Left lung (tissue), 14 donors: ENCODE measurements at places on chromosomes 2 and 18. TPM values are rescaled to one million over a fixed set of nuclear protein-coding genes. Genes with fewer than 3 reads are reported as not detected.

DNA sequence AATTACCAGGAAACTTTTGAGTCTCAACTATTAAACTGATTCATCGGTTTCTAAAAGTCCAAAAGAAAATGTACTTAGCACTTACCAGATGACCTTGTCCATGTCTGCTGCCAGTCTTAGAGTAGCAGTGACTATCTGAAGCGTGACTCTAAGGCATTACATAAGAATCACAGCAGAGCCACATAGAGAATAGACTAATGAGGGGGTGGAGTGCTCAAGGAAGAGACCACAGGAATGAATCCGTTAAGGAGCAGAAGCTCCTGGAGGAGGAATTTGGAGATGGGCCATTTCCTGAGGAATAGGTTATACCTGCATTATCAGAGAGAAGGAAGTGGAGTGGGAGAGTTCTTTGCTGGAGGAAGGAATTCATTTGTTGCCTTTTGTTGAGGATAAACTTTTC is 116.0 kb downstream of the MAP3K20 start:
- no peak for DNase-seq

- peak; percentile 31 for DNase-seq
Observed at GRCh38 chr2:96146881-96147592, 1.8 kb upstream of the DUSP2 start.

DNA sequence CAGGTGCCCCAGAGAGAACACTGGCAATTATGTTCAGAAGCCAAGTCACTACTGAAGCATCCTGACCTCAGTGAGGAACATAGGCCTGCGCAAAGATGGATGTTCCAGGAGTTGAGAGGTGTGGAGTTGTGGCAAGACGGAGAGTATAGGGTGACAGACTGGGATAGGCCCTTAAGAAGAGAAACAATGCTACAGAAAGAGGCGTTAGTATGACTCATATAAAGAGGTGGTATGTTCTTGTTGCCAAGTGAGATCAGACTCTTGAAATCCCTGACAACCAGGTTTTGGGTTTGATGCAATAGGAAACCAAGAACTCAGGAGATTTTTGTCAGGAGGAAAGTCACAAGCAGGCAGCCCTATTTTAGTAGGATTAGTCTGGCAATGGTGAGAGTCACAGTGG is 185.6 kb downstream of the RIT2 start:
- DNase-seq = no peak

The CLEC4F gene
- total RNA-seq = 0.31 TPM

DNA sequence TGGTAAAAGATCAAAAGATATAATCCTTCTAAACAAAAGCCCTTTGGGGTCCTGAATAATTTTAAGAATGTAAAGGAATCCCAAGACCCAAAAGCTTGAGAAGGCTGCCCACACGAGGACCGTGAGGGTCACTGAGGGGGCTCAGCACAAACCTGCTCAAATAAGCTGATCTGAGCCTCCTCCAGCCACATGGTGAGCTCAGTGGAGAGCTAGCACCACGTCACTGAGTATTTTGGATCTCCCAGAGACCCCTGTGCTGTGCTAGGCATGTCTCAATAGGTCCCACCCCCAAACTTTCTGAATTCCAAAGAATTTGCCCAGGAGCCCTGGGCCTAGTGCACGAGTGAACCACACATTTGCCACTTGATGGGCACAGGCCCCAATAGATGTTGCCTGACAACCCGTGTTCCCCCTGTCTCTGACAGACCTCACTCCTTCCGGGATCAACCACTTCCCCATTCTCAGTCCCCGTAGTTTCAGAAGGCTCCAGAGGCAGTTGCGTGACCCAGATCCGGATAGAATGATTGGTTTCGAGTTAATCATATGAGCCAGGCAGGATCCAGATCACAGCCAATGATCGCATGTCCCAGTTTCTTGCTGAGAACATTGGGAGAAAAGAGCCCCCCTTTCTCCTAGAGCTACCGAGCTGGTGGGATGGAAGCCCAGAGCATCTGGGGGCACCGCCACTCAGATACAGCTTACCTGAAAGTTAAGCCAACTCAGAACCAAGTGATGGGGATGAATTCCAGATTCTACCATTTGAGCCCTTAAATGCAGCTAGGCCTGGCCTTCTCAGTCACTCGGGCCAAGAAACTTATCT is 203.8 kb downstream of the TNS1 start:
- DNase-seq = no peak

The CHRNG gene
- total RNA-seq = not detected

DNA sequence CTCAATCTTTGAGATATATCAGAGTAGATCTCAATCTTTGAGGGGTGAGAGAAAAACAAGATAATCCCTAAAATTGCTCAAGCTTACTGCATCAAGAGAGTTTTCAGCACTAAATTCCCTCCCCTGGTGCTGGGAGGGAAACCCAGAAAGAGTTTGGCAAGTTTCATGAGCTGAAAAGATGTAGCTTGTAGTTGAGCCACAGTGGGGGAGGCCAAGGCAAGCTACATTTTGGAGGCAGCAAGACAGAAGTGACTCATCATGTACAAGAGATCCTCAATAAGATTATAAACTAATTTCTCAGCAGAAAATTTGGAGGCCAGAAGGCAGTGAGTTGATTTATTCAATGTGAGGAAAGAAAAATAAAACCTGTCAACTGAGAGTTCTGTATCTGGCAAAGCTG is 308.2 kb downstream of the PIEZO2 start:
- peak; percentile 91 for DNase-seq

- DNase-seq = peak; percentile 76
Observed at GRCh38 chr2:80288576-80288975, 16.0 kb downstream of the LRRTM1 start.

The GAL3ST2 gene
- total RNA-seq = not detected

- DNase-seq = peak; percentile 78
Observed at GRCh38 chr2:240791821-240792628, 28.0 kb downstream of the KIF1A start.

- peak; percentile 77 for DNase-seq
Observed at GRCh38 chr2:10452312-10452711, 4.2 kb upstream of the ODC1 start.

The CNTNAP5 gene
- not detected for total RNA-seq

The APOB gene
- total RNA-seq = 0.26 TPM

DNA sequence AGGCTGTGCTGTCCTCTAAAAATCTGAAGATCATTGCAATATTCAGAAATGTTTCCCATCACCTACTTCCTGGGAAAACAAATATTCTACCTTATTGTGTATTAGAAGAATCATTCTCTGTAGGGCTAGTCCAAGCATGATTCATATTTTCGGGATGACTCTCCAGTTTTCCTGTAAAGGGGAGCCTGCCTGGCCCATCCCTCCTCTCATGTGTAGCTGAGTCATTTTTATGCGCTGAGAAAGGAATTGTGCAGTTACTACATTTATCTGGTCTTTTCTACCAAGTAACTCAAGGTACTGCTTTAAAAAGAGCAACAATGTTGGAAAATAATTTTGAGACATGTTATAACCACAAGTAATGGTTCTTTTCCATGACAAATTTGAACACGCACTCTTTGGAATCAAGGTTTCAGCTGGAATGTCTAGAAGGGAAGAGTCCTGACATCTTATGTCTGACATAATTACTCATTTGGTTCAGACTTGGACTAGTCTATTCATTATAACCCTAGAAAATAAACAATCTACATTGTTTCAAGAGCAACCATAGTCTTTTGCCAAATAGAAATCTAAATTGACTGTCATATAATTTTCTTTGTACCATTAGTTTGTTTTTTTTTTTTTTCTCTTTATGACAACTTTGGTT is 6.6 kb downstream of the DSG3 start:
- no peak for DNase-seq

The FEV gene
- not detected for total RNA-seq

- no peak for DNase-seq
Observed at GRCh38 chr18:25935356-25935755, 155.1 kb downstream of the SS18 start.

The LIPG gene
- total RNA-seq = 47.1 TPM

GRCh38 chr2:206276169-206276942 is 1.9 kb downstream of the ZDBF2 start:
- no peak for DNase-seq

- DNase-seq = no peak
Observed at GRCh38 chr18:75378376-75379315, 48.9 kb downstream of the SMIM21 start.

DNA sequence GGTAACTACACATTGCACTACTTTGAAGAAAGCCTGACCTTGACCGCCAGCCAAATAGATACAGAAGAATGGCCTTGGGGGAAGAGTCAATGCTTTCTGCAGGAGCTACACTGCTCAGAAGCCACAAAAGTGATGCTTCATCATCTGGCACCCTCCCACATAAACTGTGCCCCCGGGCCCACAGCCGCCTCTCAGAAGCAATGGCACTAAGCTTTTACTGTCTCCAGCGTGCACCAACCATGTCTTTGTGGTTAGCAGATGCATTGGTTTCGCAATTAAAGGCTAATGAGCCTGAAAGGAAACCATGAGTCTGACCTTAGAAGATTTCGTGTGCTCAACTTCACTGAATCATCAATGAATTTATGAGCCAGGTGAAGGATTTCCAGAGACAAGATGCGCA is 209.4 kb upstream of the TRIB2 start:
- no peak for DNase-seq

DNA sequence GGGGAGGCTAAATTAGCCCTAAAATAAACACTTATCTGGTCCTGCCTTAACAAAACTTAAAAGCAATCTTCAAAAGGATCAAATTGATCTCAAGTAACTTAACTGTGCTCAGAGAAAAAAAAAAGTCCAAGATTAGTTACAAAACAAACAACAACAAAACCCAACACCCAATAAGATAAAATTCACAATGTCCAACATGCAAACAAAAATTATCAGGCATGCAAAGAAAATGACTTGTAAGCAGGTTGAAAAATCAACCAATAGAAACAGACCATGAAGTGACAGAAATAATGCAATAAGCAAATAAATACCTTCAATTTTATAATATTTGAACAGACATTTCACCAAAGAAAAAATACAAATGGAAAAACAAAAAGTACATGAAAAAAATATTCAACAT is 4.0 kb upstream of the REEP1 start:
- no peak for DNase-seq

The DES gene
- total RNA-seq = 32.0 TPM

DNA sequence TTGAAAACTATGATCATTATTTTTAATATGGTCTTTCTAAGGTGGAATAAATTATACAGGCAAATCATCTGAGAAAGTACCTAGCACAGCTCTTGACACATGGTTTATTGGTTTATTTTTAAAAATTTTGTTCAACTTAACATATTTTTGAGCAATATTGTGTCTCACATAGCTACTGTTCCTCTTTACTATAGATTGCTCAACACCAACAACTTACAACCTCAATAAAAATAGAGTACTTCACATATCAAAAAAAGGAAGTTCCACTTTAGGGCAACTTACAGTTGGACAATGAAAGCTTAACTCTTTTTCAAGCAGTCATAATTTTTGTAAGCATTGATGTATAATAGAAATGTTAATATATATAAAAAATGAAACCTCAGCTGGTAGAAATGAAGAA is 440.9 kb upstream of the UBE2E3 start:
- no peak for DNase-seq

DNA sequence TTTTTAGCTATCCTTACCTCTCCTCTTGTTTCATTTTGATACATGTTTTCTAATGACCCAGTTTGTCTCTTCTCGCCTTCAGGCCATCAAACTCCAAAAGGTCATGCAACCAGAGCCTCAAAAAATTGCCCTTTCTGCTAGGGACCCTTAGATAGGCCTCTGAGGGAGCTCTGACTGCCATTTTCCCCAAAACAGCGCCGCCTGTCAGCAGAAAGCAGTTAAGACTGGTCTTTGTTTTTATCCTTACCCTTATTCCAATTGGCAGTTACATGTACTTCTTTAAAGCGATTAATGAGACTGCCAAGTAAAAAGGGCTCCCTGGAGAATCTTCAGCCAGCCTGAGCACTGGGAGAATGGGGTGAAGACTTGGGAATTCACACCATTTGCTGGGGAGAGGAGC is 55.1 kb upstream of the RIT2 start:
- DNase-seq = no peak

The SNORC gene
- total RNA-seq = 2.2 TPM

The NT5DC4 gene
- total RNA-seq = 1.1 TPM

The RTP5 gene
- total RNA-seq = not detected

- no peak for DNase-seq
Observed at GRCh38 chr18:805755-806110, 6.3 kb downstream of the YES1 start.

DNA sequence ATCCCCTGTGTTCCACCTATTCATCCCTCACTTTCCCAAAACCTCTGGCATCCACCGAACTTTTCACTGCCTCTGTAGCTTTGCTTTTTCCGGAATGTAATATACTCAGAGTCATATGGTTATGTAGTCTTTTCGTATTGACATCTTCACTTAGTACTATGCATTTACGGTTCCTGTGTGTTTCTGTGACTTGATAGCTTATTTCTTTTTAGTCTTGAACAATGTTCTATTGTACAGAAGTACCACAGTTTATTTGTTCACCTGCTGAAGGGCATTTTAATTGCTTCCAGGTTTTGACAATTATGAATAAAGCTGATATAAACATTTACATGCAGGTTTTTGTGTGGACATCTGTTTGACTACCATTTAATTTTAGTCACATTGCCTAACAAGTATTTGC is 154.7 kb upstream of the DOK6 start:
- no peak for DNase-seq

- no peak for DNase-seq
Observed at GRCh38 chr2:154189953-154190352, 318.2 kb downstream of the GALNT13 start.

DNA sequence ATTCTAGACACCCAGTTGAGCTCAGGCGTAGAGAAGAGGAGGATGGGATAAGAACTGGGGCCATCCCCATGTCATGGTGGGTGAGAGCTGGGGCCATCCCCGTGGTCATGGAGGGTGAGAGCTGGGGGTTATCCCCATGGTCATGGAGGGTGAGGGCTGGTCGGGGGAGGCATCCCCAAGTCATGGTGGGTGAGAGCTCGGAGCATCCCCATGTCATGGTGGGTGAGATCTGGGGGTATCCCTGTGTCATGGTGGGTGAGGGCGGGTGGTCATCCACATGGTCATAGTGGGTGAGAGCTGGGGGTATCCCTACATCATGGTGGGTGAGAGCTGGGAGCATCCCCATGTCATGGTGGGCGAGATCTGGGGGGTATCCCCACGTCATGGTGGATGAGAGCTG is 52.5 kb downstream of the IL1RL2 start:
- DNase-seq = no peak

The ANKRD30B gene
- total RNA-seq = not detected

DNA sequence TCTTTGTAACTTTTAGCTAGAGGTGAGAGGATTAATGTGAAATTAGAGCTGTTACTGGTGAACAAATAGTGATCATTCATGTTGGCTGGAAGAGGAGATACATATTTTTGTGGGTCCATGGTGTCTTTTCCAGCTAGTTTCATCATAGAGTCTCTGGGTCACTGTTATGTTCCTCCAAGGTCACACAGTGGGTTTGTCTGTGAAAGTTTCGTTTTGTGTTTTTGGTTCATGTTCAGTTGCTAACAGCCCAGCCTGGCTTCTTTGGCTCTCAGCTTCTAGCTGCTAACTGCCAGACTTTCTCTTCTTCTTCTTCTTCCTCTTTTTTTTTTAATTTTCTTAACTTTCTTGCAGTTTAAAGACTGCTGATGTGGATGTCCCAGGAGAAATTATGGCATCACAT is 480.0 kb upstream of the SYT4 start:
- DNase-seq = no peak
